ENCODE measurements at places on chromosomes 4 and X. TPM values are rescaled to one million over a fixed set of nuclear protein-coding genes. Genes with fewer than 3 reads are reported as not detected.

DNA sequence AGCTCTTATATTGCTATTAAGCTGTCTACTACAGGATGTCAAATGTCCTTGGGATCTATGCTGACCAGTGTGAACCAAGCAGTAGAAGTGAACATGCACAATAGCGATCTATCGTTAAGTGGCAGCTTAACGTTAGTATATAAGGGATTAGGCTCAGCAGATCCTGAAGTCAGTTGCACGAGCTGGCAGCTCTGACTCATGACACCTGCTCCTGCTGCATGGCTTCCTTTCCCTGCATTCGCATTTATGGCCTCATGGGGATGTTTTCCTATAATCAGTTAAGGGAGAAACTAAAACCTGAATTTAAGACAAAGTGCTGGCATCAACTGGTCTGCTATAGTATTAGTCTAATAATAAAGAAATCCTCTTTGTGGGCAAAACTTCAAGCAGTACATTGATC, 12.7 kb upstream of the MCUB start:
- H3K4me3 ChIP-seq = no peak overlapping the region
- H3K27ac ChIP-seq = no peak overlapping the region
- H3K4me1 ChIP-seq = no peaks in the 10 kb centered on the region
- no peak for DNase-seq

DNA sequence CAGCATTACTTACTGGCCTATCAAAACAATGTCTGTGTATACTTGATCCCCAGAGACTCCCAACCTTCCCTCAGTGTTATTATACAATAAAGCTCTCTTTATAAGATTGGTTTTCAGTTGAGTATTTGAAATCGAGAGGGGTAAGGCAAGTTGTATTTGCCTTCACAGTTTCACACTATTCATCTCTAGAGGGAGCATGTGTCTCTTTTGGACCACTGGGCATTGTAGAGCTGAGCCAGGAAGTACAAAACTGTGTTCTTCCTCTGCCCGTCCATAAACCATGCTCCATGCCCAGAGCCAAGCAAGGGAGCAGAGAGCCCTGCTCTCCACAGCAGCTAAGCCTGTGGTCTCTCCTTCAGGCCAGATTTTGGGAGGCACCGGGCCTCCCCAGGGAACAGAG, 61.5 kb upstream of the HHIP start:
- no peaks in the 10 kb centered on the region for H3K36me3 ChIP-seq
- no peaks in the 10 kb centered on the region for H3K4me1 ChIP-seq
- no peak overlapping the region for H3K27ac ChIP-seq
- no peaks in the 10 kb centered on the region for H3K27me3 ChIP-seq

DNA sequence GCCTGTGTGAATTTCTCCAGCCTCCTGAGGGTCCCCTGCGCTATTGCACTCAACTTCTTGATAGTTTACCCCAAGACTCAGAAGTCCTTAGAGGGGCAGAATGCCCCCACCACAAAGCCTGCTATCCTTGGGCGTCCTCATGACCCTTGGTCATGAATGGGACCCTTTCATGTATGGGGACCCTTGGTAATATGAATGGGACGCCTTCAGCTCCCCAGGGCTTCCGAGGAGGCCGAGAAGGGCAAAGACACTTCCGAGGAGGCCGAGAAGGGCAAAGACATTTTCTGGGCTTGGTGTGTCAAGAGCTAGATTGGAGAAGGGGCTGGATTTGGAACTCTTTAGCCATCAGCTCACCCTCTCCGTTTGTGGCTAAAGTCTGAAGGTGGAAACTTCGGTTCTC, 8.6 kb downstream of the SHOX start:
- H3K4me1 ChIP-seq = no peaks in the 10 kb centered on the region
- DNase-seq = no peak
- no peak overlapping the region for H3K4me3 ChIP-seq

DNA sequence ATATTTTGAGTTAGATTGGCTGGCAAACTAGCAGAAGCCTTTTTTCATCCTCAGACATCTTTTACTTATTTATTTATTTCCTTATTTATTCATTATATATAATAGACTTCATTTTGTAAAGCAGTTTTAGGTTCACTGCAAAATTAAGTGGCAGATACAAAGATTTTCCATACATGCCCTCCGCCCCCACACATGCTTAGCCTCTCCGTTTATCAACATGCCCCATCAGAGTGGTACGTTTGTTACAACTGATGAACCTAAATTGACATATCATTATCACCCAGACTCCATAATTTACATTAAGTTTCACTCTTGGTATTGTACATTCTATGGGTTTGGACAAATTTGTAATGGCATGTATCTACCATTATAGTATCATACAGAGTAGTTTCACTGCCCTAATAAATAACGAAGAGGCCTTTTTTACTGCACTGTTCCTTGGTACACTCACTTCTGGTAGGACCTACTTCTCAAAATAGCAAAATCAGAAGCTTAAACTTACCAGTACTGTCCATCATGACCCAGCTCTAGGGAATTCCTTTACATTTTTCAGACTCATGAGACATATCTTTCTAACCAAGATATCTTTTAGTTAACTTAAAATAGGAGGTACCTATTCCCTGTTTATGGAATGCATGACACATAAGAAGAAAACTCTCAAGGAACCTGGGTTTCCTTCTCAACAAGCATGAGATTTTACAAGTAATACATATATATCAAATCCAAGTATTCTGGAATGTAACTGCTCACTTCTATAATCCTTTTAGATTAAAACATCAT, 4.8 kb upstream of the TMPRSS11B start:
- H3K27ac ChIP-seq = no peak overlapping the region
- H3K36me3 ChIP-seq = no peaks in the 10 kb centered on the region
- no peaks in the 10 kb centered on the region for H3K27me3 ChIP-seq
- H3K4me3 ChIP-seq = no peak overlapping the region

- H3K4me1 ChIP-seq = no peaks in the 10 kb centered on the region
- no peak for DNase-seq
- no peak overlapping the region for H3K4me3 ChIP-seq
Measured at GRCh38 chr4:41548305-41548880, 10.4 kb downstream of the LIMCH1 start.

The AADAT gene
- not detected for total RNA-seq

- H3K27ac ChIP-seq = no peak overlapping the region
- H3K27me3 ChIP-seq = no peaks in the 10 kb centered on the region
- H3K4me1 ChIP-seq = no peaks in the 10 kb centered on the region
- H3K4me3 ChIP-seq = no peak overlapping the region
- no peaks in the 10 kb centered on the region for H3K36me3 ChIP-seq
- no peak for DNase-seq
Measured at GRCh38 chr4:185836241-185837084, 24.5 kb upstream of the SORBS2 start.

- no peak overlapping the region for H3K4me3 ChIP-seq
- no peaks in the 10 kb centered on the region for H3K4me1 ChIP-seq
- H3K27me3 ChIP-seq = peaks cover 3% of the 10 kb centered on the region
- H3K27ac ChIP-seq = no peak overlapping the region
- no peaks in the 10 kb centered on the region for H3K36me3 ChIP-seq
Measured at GRCh38 chr4:129167640-129168260, 71.8 kb downstream of the C4orf33 start.

The NHSL2 gene
- total RNA-seq = 6.7 TPM

The BGN gene
- total RNA-seq = not detected

DNA sequence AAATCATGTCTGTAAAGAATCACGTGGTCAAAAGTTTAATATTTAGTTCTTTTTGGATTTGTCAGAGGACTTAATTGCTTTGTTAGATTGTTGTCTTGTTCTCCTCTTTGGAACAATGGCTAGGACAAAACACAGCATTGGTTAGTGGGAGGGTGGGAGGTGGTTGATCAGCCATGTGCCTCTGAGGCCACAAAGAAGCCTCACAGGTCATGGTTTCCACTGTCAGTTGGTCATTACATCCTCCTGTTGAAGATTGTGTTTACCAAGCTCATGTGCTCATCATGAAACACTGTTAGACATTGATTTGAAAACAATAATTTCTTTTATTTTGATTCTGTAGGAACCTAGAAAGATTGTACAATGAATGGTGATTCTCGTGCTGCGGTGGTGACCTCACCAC, 31.9 kb downstream of the ADD1 start:
- no peak overlapping the region for H3K4me3 ChIP-seq
- no peaks in the 10 kb centered on the region for H3K27me3 ChIP-seq
- peaks cover 21% of the 10 kb centered on the region for H3K4me1 ChIP-seq
- H3K36me3 ChIP-seq = peaks cover 36% of the 10 kb centered on the region
- DNase-seq = no peak
- no peak overlapping the region for H3K27ac ChIP-seq

GRCh38 chr4:187826725-187827124, 168.8 kb upstream of the ZFP42 start:
- H3K4me1 ChIP-seq = no peaks in the 10 kb centered on the region
- no peaks in the 10 kb centered on the region for H3K27me3 ChIP-seq
- DNase-seq = no peak

DNA sequence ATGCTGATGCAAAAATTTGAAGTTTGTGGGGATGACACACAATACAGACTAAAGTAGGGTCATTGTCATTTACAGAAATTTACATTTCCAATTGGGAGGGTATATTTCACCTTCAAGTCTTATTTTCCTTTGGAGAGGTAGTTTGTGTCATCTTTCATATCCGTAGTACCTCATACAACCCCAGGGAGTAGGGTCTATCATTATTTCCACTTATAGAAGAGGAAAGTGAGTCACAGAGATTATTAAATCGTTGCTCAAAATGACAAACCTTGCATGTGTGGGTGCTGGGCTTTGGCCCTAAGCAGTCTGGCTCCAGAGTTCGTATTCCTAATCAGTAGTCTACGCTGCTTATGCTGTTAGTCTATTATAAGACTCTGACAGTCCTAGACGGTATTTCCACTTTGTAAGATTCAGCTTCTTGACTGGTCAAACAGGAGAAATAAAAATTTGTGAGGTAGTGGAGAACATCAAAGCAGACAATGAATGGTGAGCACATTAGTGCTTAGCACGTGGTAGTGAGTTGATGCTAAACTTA, 516.5 kb downstream of the PCDH7 start:
- H3K4me1 ChIP-seq = no peaks in the 10 kb centered on the region
- no peak for DNase-seq
- no peak overlapping the region for H3K4me3 ChIP-seq
- H3K27me3 ChIP-seq = no peaks in the 10 kb centered on the region

- no peaks in the 10 kb centered on the region for H3K27me3 ChIP-seq
- H3K4me3 ChIP-seq = no peak overlapping the region
- no peak overlapping the region for H3K27ac ChIP-seq
- no peak for DNase-seq
- H3K36me3 ChIP-seq = no peaks in the 10 kb centered on the region
Measured at GRCh38 chrX:9542106-9542760, 77.4 kb downstream of the TBL1X start.

DNA sequence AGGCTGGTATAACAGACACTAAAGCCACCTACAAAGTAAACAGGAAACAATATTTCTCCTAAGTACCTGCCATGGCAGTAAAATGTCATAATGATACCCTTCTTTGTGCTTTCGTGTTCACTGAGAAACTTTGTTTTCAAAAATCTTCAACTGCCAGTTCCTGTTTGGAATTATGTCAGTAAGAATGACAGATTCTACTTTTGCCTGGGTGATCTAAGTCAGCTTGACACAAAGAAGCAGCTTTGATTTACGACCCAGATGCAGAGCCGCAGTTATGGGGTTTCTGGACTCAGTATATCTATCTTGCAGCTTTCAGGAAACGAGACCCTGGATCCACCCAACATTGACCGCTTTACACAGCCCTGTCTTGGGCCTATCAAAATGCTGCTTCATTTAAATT, 71.2 kb downstream of the SNX25 start:
- H3K27ac ChIP-seq = no peak overlapping the region
- H3K36me3 ChIP-seq = no peaks in the 10 kb centered on the region
- DNase-seq = no peak
- peaks cover 3% of the 10 kb centered on the region for H3K4me1 ChIP-seq
- no peaks in the 10 kb centered on the region for H3K27me3 ChIP-seq

The EGFL6 gene
- total RNA-seq = not detected

The MAGEB3 gene
- total RNA-seq = not detected

The PAK3 gene
- total RNA-seq = 3.7 TPM

DNA sequence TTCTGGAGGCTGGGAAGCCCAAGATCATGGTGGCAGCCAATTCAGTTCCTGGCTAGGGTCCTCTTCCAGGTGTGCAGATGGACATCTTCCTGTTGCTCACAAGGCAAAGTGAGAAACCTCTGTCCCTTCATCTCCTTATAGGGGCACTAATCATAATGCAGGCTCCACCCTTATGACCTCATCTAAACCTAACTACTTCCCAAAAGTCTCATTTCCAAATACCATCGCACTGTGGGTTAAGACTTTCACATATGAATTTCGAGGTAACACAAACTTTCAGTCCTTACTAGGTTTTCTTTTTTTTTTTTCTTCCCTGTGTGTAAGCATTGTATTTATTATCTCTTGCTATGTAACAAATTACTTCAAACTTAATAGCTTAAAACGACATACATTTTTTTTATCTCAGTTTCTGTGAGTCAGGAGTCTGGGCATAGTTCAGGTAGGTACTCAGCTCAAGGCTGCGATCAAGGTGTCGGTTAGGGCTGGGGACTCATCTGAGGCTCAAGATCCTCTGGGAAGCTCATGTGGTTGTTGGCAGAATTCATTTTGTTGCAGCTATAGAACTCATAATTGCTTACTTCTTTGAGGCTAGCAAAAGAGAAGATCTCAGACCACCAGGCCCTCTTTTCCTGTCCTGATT, 204.7 kb upstream of the STK26 start:
- H3K4me1 ChIP-seq = peaks cover 6% of the 10 kb centered on the region
- H3K27ac ChIP-seq = no peak overlapping the region
- DNase-seq = no peak
- no peaks in the 10 kb centered on the region for H3K36me3 ChIP-seq
- no peaks in the 10 kb centered on the region for H3K27me3 ChIP-seq

The H2BW2 gene
- not detected for total RNA-seq

GRCh38 chrX:78957768-78958130, 12.6 kb downstream of the P2RY10 start:
- H3K4me3 ChIP-seq = peak overlapping the region; percentile 55
- peaks cover 57% of the 10 kb centered on the region for H3K4me1 ChIP-seq
- no peak for DNase-seq

GRCh38 chr4:18082236-18082635, 60.7 kb upstream of the LCORL start:
- H3K4me3 ChIP-seq = no peak overlapping the region
- DNase-seq = no peak
- H3K27ac ChIP-seq = no peak overlapping the region
- no peaks in the 10 kb centered on the region for H3K4me1 ChIP-seq
- H3K27me3 ChIP-seq = peaks cover 3% of the 10 kb centered on the region

DNA sequence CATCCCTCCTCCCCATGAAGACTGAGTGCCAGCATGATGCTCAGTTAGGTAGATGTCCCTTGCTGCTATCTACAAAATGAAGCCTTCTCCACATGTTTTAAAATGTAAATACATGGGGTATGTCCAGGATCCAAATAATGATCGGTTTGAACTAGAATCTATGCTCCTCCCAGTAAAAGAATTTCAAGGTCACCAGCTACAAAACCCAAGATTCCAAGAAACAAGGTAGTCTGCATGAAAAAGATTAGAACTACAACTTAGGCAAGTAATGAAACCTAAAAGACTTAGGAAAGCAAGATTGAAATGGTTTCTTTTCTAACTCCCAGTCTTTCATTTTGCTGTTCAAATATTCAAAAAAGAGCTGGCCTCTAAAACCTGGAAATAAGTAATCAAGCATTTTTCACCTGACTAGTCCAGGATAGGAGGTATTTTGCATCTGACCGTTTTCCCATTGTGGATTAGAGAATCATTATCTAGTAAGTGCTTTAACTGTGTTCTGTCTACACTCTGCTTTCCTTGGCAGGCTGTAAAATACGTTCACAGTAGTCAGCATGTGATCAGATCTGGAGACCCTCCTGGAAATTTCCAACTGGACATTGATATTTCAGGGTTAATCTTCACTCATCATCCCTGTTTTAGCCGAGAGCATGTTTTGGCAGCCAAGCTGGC, 57.4 kb downstream of the CC2D2A start:
- H3K27me3 ChIP-seq = no peaks in the 10 kb centered on the region
- H3K36me3 ChIP-seq = no peaks in the 10 kb centered on the region
- no peak overlapping the region for H3K27ac ChIP-seq
- H3K4me3 ChIP-seq = no peak overlapping the region

All from CD4-positive, CD25-positive, alpha-beta regulatory T cell (primary cell).